Kidney tubule cell (primary cell): ENCODE measurements at places on chromosomes 13 and 19.

GRCh38 chr13:26508885-26509284 lies 48.6 kb upstream of the WASF3 start:
- DNase-seq: no peak

GRCh38 chr13:88622362-88622973 lies 951.3 kb downstream of the SLITRK5 start:
- no peak for DNase-seq

DNA sequence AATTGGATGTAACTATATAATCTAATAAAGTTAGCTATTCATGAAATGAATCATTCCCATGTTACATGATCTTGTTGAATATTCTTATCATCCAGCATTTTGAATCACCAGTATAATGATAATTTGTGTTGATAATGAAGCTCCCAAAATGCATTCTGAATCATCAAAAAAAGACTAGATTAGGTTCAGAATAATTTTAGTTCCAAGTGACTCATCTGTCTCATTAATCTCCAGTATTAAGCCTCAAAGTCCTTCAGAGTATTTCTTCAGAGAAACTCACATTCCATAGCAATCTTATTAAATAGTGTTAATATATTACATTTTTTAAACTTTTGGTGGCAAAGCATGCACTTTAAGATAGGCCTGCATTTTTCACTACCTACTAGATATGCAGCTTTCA lies 207.5 kb downstream of the SLITRK5 start:
- DNase-seq: no peak

DNA sequence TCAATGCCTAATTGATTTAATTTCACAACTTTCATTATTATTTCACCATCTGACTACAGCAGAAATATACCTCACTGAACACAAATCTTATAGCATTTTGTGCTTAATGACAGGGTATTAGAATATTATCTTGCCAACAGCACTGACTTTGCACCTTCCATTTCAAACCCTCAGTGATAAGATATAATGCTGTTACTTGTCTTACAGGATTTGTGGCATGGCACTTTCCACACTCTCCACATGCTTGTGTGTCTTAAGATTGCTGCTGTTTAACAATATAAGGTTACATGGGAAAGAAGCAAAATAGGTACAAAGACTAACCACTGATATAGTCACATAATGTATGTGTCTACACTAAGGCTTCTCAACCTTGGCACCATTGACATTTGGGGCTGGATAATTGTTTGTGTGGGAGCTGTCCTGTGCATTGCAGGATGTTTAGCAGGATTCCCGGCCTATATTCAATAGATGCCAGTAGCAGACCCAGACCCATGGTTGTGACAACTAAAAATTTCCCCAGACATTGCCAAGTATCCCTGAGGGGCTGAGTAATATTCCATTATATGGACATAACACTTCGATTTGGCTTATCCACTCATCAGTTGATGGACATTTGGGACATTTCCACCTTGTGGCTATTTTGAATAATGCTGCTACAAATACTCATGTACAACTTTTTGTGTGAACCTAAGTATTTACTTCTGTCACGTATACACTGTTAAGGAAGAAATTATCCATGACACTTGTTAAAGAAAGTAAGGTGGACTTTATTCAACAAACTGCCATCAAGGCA lies 5.7 kb upstream of the DIAPH3 start:
- no peak for DNase-seq

- no peak for DNase-seq
These were observed 75.3 kb upstream of the POMP start for GRCh38 chr13:28583651-28584091.

GRCh38 chr19:46812977-46813838 lies 24.8 kb upstream of the SLC1A5 start:
- DNase-seq: no peak

DNA sequence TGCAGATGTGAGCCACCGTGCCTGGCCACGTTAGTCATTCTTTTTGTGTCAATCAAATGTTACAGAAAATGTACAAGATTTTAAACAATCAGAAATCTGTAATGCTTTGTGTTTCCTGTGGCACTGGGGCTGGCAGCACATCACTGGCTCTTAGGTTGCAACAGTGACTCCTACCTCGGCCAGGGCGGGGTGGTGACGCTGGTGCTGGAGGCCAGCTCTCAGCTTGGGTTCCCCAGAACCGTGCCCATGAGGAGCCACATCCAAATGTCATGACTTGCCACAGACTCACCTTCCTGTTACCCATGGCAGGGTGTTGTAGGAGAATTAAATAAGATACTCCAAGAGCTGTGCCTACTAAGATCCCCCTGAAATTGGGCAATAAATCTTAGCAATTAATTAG lies 161.7 kb downstream of the TEX29 start:
- DNase-seq: no peak

GRCh38 chr19:7242601-7243258 lies 51.5 kb downstream of the INSR start:
- no peak for DNase-seq

- DNase-seq: peak; percentile 38
These were observed 22.3 kb upstream of the LAMP1 start for GRCh38 chr13:113274721-113275120.

DNA sequence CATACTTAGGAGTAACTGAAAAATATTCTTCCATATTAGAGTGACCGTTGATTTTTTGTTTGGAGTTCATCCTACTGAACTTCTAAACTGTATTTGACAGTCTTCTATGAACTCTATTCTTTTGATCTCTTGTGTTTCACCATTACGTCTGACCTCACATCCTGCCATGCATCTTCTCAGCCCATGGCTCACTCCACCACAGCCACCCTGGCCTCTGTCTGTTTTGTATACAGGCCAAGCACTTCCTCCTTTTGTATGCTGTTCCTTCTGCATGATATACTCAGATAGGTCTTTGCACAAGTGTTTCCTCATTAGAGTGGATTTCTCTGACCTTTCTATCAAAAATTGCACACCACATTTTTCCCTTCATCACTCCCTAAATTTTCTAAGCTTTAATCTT lies 119.9 kb downstream of the MAB21L1 start:
- no peak for DNase-seq

DNA sequence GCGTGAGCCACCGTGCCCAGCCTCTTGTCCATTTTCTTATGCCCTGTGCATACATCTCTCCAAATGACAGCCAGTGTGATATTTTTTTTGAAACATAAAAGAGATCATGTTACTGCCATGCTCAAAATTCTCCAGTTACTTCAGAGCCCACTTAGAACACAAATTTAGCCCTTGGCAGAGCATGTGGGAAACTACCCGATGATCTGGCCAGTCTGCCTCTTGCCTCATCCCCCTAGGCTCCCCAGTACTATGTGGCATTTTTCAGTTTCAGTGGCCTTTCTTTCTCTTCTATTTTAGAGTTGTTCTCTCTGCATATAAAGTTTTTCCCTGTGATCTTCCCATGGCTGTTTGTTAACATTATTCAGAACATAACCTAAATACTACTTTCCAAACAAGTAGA lies 323.0 kb downstream of the GPC5 start:
- DNase-seq: no peak
